Fibroblast of pulmonary artery (primary cell): ENCODE measurements at places on chromosomes 16 and 17.

DNA sequence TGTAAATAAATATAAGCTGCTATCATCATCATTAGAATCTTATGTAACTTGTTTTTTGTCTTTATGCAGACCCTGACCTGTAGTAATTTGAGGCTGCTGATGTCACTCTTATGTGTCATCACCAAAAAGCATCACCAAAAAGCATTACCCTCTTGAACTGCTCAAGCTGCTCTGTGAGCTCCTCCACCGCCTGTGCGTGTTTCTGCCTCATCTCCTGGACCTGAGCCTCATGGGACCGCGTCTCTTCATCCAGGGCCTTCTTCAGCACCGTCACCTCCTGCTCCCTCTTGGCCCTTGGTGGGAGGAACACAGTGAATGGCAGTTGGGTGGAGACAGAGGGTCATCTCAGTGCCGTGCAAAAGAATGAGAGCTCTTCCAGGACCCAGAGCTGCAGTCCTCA, 82.4 kb downstream of the NDE1 start:
- DNase-seq = no peak

GRCh38 chr16:3152277-3152990, 17.6 kb downstream of the ZNF213 start:
- peak; percentile 92 for DNase-seq

GRCh38 chr17:68734187-68734900, 133.2 kb upstream of the FAM20A start:
- no peak for DNase-seq

GRCh38 chr16:68291227-68291626, 19.5 kb downstream of the SLC7A6OS start:
- no peak for DNase-seq

- DNase-seq = no peak
These were observed 86.3 kb downstream of the DYNLRB2 start for GRCh38 chr16:80627108-80627507.

DNA sequence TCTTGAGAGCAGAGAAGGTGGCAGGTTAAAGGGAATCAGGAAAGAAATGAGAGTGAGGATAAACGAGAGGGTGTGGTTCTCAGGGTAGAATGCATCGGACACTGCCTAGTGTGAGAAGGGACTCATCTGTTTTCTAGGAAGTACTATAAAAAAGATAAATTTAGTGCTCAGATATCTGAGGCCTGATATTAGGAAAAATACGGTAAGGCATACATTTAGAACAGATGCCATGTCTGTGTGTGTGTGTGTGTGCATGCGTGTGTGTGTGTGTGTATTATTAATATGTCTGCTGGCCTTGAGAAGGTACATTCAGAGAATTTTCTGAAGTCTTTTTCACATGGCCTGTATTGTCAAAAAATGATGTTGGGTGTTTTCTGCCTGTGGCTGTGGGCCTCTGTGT, 414.8 kb downstream of the MAF start:
- no peak for DNase-seq

- DNase-seq = no peak
These were observed 1.2 kb downstream of the TMEM238L start for GRCh38 chr17:10802496-10803284.

DNA sequence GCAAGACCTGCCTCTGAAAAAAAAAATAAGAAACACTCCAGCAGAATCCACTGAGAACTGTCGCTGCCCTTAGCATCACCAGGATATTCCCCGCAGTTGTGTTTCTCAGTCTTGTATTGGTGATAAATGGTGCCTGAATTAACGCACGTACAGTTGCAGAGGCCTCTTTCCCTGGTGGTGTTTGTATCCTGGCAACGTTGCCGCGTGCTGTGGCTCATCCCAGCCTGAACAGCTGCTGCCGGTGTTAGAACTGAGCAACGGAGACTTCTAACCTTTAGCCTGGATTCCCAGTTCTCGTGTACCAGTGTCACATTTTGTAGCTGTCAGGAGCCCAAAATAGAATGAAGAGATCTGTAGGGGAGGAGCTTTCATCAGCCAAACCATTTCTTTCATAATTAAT, 4.8 kb downstream of the MLYCD start:
- peak; percentile 53 for DNase-seq

DNA sequence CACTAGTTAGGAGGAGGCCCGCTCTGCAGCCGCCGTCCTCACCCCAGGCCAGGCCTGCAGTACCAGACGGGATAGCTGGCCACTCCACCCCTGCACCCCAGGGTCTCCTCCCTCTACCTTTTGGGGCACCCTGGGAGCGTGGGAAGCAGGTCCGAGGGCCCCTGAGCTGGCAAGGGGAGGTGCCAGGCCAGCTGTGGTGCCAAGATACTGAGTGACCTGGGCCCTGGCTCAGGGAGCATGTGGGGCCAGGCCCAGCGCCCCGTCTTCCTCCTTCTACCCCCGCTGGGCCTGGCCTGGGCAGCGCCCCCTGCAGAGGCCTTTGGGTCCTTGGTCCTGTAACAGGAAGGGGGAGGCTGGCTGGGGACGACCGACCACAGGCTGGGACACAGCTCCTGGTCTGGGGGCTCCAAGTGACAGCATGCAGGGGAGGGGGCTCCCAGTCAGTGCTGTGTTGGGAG, 13.0 kb downstream of the PAM16 start:
- DNase-seq = no peak

DNA sequence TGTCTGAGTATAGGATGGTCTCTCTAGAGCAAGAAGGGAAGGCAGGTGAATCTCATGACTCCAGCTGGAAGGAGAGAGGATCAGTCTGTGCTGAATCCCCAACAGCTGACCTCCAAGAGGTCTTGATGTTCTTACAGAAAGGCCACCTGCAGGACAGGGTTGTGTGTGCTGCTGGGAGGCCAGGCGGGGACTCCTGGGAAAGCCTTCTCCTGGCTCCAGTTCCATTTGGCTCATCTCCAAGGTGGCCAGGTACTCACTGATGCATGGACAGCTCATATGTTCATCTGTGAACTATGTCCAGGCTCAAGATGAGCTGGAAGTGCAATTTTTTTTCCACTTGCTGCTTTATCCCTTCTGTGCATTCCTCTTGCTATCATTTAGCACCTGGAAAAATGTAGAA, 730.2 kb upstream of the RBFOX1 start:
- DNase-seq = no peak

DNA sequence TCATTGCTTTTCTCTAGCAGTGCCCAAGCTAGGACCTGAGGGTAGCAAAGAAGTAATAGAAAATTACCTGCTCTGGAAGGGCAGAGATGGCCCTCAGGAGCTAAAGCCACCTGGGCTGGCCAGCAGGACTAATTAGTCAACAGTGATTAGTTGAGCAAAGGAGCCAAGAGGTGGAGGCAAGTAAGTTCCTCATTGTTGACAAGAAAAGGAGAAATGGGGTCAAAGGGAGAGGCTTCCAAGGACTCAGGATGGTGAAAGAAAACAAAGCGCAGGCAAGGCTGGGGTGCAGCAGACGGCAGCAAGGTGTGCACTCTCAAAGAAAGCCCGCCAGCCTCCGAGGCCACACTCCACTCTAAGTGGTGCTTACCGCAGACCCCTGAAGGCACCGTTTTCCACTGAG, 44.6 kb downstream of the CMTM4 start:
- DNase-seq = no peak

GRCh38 chr17:6325741-6326140, 109.2 kb downstream of the AIPL1 start:
- no peak for DNase-seq

GRCh38 chr17:79631640-79632431, 21.0 kb upstream of the RBFOX3 start:
- no peak for DNase-seq

DNA sequence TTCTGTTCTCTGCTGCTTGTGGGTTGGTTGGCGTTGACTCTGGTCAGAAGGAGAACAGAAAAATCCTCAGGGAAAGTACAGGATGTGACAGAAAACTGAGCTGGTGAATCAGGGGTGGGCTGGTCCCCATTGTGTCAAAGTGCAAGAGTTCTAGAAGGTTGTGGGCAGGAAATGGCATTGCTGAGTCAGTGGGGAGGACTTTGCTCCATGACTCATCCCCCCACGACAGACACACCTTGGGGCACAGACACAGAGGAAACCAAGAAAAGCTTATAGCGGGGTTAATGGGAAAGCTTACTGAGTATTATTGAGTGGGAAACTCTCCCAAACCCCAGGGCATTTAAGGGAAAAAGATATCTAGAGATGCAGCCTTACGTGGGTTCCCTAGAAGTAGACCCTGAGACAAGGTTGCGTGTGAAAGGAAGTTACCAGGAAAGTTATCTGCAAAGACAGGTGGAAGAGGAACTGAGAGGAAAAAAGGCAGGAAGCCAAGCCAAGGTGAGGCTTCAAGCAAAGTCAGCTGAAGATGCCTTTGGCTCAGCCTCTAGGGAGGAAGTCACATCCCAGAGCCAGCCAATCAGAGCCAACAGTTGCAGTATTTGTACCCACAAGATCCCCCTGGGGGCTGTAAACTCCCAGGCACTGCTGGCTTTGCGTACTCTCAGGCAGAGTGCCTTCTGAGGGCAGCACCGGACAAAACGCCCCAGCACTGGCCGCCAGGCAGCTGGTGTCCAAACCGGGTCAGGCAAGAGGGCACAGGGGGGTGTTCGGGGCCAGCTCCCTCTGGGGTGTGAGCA, 86.4 kb downstream of the FOXL1 start:
- peak; percentile 94 for DNase-seq

- no peak for DNase-seq
These were observed 78.8 kb upstream of the CBX4 start for GRCh38 chr17:79917902-79918484.

DNA sequence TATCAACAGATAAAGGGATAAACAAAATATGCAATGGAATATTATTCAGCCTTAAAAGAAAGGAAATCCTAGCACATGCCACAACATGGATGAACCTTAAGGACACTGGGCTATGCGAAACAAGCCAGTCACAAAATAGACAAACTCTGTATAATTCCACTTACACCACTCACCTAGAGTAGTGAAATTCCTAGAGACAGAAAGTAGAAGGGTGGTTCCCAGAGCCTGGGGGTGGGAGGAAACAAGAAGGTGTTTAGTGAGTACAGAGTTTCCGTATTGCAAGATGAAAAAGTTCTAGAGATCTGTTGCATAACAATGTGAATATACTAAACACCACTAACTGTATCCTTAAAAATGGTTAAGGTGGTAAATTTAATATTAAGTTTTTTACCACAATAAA, 10.0 kb downstream of the SPOP start:
- no peak for DNase-seq

- DNase-seq = peak; percentile 59
These were observed 3.0 kb downstream of the MT2A start for GRCh38 chr16:56611281-56611833.

GRCh38 chr16:58510776-58511628, 4.3 kb upstream of the SETD6 start:
- no peak for DNase-seq

- DNase-seq = no peak
These were observed 361.6 kb downstream of the GRIN2A start for GRCh38 chr16:9820476-9821246.

- DNase-seq = no peak
These were observed 24.4 kb upstream of the ETV4 start for GRCh38 chr17:43570518-43570928.

DNA sequence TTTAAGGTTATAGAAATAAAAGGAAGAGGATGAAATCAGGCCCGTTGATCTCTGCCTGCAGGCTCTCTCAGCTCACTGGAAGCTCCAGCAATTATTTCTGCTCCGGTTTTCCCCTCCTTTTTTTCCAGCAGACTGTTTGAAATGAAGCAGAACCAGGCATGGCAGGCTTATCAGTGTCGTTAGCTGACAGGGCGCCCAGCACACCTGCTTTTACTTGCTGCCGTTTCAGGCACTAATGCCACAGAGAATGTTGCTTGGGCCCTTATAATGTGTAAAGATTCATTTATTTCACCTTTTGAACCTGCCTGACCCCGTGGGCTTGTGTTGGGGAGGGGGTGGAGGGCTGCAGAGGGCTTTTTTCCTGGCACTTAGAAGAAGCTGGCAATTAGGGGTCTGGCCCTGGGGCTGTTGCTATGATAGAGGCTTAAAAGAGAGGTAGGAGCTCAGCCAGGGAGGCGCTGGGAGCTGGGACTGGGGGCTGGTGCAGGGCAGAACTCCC, 108.1 kb downstream of the IRX3 start:
- DNase-seq = no peak

DNA sequence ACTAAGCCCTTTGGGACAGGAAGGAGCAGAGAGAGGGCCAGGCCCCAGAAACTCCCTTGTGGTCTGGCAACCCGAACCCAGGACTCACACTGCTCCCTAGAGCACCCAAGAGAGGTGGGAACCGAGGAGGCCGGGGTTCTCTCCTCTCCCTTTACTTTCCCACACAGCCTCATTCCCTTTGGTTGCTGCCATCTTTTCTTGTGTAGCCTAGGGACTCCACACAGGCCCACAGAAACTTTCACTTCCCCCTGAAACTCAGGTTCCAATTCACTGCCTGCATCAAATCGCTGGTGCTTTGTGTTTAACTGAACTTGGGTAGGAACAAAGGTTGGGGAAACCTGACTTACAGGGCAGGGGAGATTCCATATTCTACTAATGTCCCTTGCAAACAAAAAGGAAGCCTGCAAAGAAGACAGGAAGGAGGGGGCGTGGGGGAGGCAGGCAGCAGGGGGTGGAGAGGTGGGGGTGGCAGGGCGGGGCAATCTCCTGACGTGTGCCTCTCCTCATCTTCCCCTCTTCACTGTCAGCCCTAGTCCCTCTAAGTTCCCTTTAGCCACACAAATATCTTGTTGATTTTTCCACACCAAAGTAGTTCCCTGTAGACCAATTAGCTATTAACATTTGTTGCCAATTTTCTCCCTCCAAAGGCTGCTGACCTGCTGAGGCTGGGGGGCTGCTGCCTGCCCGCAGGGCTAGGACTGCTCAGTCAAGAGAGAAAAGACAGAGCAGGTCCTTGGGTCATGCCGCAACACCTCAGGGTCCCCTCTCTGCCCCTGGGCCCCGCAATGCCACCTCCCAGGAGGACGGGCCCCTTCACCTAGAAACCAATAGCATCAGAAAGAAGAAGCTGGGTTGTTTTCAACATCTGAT, 8.0 kb downstream of the ST3GAL2 start:
- no peak for DNase-seq

GRCh38 chr17:36597226-36597625, 4.2 kb upstream of the MRM1 start:
- DNase-seq = no peak

- DNase-seq = no peak
These were observed 270.7 kb upstream of the SOX9 start for GRCh38 chr17:71849783-71850768.

GRCh38 chr16:70495425-70496182, 27.8 kb downstream of the COG4 start:
- DNase-seq = no peak

DNA sequence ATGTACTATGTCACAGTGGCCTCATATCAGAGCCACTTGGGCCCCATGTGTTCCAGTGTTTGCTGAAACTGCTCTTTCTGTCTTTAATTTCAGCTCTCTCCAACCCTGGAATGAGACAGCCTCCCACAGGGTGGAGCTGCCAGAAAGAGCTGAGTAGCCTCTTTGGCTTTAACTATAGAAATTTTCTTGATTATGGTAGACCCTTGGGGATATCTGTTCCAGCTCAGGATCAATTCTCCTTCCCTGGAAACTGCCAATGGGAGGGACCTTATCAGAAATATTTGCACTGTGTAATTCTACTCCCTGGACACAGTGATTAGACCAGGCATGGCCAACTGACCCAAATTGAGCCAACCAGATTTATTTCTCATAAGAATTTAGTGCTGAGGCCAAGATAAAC, 39.0 kb upstream of the KDM8 start:
- DNase-seq = no peak
